HuH-7 (cell line): ENCODE measurements at places on chromosomes 6 and 20.

DNA sequence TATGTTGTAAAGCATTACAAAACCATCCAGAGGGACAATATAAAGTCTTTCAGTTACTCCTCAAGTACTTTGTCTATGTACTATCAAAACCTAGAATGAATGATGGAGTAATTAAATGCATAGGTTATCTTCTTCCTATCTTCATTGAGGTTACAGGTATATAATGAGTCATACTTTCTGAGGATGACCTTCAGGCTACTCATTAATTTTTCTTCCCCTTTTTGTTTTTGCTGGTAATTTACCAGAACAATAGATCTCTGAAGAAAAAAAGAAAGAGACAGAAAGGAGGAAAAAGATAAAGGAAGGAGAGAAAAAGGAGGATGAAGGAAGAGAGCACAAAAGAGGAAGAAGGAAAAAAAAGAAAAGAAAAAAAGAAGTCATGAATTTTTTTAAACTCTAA is 398.4 kb downstream of the TBC1D32 start:
- no peak for DNase-seq

DNA sequence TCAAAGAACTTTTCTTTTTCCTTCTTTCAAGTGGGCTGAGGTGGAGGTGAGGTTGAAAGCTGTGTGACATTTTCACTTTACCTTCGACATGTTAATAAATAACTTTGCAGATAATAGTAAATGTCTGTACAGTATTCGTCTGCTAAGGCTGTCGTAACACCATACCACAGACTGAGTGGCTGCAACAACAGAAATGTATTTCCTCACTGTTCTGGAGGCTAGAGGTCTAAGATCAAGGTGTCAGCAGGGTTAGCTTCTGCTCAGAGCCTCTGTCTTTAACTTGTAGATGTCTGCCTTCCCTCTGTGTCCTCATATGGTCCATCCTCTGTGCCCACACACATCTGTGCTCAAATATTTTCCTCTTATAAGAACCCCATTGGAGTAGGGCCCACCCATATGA is 14.9 kb downstream of the PHACTR2 start:
- DNase-seq, result peak; percentile 36

- DNase-seq, result no peak
Measured at GRCh38 chr20:8711501-8711900, 357.4 kb upstream of the PLCB4 start.

GRCh38 chr20:20956513-20956931 is 149.6 kb downstream of the LINC00237 start:
- DNase-seq, result no peak

DNA sequence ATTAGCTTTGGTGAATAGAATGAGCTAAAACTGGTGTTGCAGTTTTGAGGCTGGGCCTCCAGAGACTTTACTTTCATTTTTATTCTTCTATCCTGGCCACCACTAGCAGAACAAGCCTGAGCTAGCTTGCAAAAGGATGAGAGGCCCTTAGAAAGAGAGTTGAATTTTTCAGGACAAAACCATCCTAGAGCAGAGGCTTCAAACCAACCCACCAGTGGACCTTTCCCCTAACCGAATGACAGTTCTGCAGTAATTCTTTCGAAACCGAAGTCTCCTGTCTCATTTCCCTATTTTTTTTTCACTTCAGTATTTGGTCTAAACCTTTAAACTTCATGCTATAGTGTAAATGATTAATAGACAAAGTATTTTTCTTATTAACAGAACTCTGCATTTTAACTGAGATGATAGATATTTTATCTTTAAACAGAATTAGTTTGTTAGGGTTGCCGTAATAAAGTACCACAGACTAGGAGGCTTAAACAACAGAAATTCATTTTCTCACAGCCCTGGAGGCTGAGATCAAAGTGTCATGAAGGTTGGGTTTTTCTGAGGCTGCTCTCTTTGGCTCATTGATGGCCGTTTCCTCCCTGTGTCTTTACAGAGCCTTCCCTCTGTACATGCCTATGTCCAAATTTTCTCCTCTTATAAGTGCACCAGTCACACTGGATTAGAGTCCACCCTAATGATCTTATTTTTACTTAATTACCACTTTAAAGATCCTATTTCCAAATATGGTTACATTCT is 80.6 kb upstream of the PAK5 start:
- DNase-seq, result no peak

DNA sequence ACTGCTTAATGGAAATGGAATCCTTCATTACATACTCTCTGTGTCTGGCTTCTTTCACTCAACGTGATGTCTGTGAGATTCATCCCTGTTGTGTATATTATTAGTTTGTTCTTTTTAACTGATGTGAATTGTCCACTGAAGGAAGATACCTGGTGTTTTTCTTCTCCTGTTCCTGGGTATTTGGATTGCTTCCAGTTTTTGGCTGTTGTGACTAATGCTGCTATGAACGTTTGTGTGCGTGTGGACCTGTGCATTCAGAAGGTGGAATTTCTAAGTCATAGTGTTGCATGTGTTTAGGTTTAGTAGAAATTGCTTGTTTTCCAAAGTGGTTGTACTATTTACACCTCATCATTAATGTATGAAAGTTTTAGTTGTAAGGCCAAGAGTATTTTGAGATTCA is 3.8 kb downstream of the TULP4 start:
- DNase-seq, result no peak

DNA sequence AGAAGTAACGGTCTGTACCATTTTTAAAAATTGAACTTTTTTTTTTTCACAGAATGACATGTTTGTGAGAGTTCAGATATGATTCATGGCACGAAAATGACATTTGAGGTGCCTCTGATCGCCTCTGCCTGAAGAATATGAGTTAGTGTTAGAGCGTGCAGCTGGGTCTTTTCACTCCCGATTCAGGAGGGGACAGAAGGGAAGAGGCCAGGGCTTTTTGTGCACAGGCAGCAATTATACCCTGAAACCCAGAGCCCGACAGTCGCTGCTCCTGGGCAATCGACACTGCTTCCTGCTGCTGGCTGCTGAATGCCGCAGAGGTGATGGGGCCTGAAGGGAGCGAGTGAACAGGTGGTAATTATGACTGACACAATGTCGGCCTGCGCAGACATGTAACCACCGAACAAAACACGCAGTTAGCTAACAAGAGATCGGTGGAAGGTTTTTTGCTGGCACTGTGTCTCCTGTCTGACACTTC is 652.0 kb upstream of the NOX3 start:
- DNase-seq, result no peak

DNA sequence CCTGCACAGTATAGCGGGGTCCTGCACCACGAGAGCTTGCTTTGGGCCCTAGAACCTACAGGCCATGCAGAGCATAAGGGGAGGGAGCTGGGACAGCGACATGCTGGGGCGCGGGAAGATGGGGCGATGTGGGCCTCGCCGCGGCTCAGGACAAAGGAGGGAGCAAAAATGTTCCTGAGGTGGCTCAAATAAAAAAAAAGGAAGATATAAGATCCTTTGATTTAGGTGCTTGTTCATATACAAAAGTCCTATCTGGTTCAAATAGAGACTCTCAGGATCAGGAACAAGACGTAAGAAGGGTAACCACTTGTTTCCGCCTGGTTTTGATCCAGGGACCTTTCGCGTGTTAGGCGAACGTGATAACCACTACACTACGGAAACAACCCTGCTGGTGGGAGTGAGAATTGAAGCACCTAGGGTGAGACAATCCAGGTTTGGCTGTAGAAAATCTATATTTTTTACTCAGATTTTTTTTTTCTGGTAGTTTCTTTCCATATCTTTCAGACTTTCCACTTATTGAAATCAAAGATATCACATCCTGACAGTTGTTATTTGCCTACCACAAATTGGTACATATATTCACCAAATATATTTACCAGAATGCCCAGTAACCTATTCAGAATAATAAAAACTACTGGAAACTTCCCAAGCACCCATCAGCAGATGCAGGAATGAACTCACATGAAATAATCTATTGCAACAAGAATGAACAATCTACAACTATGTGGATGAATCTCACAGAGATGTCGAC is 177.9 kb upstream of the ZNF184 start:
- peak; percentile 63 for DNase-seq

GRCh38 chr6:142407685-142408273 is 106.0 kb downstream of the ADGRG6 start:
- no peak for DNase-seq

DNA sequence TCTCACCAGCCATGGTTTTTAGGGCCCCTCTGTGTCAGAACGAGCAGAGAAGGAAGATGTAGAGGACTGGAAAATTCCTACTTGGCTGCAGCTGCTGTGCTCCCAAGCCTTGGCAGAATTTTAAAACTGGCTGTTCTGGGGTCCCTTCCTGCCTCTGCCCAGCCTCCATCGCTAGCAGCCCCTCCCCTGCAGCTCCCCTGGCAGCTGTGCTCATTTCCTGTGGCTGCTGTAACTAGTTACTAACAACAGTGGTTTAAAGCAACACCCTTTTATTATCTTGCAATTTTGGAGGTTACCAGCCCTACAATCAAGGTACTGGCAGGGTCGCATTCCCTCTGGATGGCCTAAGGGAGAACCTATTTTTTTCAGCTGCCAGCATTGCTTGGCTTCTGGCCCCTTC is 3.7 kb upstream of the CST11 start:
- no peak for DNase-seq

DNA sequence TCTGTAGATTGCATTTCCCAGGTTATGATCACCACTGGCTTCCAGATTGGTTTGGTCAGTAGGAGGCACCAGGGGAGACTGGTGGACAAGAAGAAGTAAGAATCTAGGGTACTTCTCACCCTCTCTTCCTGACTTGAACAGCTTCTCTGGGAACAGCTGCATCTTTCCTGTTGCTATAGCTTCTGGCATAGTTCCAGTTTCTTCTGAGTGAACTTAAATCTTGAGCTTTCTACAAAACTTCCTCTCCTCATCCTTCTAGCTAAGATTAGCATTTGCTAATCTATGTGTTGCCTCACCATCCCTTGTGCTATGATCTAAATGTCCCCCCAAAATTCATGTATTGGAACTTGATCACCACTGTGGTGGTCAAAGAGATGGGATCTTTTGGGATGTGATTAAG is 724.6 kb downstream of the UTRN start:
- DNase-seq, result no peak

DNA sequence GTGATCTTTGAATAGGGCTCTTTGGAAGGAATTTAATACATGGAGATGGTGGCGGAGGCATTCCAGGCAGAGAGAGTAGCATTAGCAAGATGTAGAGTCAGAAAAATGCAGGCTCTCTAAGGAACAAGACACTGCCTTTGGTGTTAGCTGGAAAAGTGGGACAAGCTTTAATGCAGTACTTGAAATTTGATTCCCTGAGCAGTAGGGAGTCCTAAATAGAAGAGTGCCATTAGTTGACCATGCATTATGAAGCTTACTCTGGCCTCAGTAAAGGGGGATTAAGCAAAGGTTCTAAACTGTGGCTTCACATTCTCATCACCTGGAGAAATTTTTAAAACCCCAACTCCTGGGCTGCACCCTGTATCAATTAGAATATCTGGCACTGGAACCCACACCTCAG is 494.8 kb upstream of the SOX4 start:
- no peak for DNase-seq

DNA sequence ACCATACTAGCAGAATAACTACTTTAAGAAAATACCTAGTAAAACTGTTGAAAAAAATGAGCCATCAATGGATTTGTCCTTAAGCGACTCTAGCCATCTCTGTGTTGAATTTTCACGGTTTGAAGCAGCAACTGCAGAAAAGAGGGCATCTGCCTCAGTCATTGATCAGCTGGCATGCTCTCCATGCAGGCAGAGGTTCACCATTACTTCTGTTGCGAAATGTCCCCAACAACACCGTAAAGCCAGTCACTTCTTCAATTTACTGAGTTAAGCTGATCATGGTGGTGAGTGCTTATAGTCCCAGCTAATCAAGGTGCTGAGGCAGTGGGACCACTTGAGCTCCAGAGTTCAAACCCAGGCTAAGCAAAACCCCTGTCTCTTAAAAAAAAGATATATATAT is 11.1 kb downstream of the TPD52L1 start:
- no peak for DNase-seq

DNA sequence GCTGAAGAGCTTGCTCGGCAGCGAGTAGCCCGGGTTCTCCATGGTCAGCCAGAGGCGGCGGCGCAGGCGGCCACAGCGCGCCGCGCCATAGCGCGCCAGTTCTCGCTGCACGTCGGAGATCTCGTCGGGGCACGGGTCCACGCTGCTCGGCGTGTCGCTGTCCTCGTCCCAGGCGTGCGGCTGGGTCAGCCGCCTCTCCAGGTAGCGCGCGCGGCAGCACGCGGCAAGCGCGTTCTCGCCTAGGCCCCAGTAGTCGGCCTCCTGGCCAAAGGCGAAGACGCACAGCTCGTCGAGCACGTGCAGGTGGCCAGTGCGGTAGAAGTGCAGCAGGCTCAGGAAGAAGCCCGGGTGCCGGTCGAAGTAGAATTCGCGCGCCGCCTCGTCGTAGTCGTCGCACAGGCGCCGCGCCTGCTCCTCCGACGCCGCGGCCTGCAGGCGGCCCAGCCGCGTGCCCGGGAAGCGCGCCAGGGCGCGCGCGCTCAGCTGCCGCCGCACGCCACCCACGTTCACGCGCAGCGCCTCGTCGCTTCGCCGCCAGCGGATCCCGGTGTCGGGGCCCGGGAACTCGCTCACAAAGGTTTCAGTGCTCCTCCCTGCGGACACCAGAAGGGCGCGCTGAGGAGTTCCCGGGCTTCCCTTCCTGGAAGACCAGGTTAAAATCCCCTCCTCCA is 2.7 kb downstream of the KCNS1 start:
- DNase-seq, result no peak

- DNase-seq, result peak; percentile 8
Measured at GRCh38 chr6:126614642-126615504, 275.0 kb downstream of the CENPW start.

DNA sequence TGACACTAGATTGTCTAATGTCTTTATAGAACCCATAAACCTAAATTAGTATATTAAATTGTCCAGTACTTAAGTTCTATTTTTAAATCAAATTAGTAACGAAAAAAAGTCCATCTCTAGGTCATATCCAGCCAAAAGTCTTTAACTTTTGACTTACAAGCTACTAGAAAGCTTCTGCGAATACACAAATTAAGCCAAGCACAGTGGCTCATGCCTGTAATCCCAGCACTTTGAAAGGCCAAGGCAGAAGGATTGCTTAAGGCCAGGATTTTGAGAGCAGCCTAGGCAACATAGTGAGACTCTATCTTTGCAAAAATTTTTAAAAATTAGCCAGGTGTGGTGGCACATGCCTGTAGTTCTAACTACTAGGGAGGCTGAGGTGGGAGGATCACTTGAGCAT is 420.4 kb upstream of the PLCB4 start:
- DNase-seq, result no peak

GRCh38 chr6:166166314-166167257 is 1.1 kb downstream of the TBXT start:
- no peak for DNase-seq
